ENCODE measurements at places on chromosomes 16 and 17.

- DNase-seq, result no peak
These were observed 5.1 kb downstream of the CD300E start for GRCh38 chr17:74618451-74618850.

DNA sequence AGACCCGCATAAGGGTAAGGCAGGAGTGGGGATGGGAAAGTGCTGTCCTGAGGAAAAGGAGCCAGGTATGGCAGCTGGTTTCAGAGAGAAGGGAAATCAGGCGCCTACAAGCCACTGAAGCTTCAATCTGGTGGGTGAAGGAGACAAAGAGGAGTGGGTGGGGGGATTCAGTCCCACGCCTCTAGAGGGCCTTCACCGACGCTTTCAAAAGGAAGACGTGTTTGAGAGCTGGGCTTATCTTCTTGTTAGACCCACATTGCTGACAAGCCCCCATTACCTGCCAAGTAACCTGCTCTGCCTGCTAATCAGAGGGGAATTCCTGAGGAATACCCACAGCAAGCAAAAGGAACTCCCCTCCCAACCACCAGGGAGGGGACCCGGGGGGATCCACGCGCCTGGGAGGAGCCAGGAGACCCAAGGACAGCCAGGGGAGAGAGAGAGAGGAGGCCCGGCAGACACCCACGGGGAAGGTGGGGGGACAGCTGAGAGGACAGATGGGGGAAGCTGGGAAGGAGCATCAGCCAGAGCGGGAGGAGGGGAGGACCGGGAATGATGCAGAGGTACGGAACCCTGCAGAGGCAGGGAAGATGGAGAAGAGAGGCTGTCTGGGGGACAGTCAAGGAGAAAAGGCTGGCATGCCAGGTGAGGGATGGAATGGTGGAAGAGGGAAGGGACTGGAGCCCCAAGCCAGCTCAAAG, 1.0 kb downstream of the MTMR4 start:
- DNase-seq, result no peak

DNA sequence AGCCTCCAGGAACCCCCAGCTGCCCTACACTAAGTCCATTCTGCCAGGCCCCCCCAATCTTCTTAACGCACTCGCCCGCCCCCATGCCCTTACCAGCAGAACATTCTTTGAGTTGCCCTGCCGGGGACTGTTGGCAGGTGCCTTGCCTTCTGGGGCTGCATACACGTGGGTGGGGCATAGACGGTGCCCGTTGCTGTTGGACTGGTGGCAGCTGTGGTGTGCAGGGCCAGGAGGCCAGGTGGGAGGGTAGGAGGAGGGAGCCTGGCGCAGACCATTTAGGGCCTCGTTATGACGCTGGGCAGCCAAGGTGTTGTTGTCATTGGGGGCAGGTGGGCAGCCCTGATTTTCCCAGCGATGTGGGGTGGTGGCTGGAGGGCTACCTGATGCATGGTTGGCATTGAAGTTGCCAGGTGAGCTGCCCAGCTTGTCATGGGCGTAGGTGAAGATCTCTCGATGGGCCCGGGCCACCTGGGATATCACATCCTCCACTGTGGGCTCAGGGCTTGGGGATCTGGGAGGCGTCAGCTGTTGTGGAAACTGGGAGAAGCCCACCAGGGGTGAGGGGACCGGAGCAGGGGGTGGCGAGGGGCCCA, 4.9 kb downstream of the NR1D1 start:
- DNase-seq, result no peak

GRCh38 chr17:79005063-79005861, 4.3 kb downstream of the CANT1 start:
- DNase-seq, result no peak

- no peak for DNase-seq
These were observed 5.1 kb downstream of the CALCOCO2 start for GRCh38 chr17:48835971-48836370.

- DNase-seq, result no peak
These were observed 14.9 kb downstream of the LIMD2 start for GRCh38 chr17:63685041-63685440.

DNA sequence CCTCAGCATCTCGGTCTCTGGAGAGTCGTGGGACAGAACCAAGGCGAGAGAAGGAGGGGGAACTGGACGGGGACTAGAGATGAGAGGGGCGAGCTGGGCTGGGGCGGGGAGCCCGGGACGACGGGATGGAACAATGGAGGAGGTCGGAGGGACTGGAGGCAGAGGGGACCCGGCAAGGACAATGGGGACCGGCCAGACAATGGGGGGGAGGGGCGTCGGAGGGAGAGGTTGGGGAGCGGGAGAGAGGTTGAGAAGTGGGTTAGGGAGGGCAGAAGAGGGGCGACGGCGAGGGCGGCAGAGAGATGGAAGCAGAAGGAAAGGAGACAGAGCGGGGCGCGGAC, 719 bp downstream of the NGFR start:
- no peak for DNase-seq

- DNase-seq, result no peak
These were observed 27.3 kb downstream of the ZNF778 start for GRCh38 chr16:89244754-89245153.

DNA sequence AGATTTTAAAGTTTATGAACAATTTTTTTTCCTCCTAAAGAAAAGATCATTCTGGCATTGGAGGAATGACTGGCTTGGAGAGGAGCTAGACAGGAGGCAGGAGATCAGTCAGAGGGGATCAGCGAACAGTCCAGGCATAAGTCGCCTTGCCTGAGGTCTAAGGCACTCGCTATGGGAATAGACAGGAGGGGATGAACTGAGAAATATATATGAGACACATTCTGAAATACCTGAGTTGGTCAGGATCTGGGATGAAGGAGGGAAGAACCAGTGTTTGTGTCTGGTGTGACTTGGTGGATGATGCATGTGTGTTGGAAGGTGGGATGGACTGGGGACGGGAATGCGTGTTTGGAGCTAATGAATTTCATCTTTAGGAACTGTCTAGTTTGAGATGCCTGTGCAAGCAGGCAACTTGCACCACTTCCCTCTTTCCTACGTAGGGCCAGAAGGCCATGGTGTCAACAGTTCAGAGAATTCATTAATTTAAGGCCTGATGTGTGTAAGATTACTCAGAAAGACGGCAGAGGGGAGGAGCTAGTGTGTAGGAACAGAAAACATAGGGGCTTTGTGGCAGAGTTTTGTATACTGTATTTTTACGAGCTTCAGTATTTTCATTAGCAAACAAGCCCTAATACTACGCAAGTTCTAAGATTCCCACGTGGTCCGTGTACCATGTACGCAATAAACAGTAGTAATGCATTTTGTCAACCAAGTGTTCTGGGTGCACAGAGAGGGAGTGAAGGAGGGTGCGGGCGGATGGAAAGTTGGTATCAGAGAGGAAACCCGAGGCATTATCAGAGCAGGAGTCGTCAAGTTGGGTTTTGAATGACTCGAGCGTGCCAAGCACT, 825 bp downstream of the HEATR6 start:
- no peak for DNase-seq

- no peak for DNase-seq
These were observed 12.0 kb upstream of the MEOX1 start for GRCh38 chr17:43673516-43674323.
